ENCODE measurements at places on chromosomes 4 and X. TPM values are rescaled to one million over a fixed set of nuclear protein-coding genes. Genes with fewer than 3 reads are reported as not detected.

Gene GAGE12J
- not detected for polyA plus RNA-seq

DNA sequence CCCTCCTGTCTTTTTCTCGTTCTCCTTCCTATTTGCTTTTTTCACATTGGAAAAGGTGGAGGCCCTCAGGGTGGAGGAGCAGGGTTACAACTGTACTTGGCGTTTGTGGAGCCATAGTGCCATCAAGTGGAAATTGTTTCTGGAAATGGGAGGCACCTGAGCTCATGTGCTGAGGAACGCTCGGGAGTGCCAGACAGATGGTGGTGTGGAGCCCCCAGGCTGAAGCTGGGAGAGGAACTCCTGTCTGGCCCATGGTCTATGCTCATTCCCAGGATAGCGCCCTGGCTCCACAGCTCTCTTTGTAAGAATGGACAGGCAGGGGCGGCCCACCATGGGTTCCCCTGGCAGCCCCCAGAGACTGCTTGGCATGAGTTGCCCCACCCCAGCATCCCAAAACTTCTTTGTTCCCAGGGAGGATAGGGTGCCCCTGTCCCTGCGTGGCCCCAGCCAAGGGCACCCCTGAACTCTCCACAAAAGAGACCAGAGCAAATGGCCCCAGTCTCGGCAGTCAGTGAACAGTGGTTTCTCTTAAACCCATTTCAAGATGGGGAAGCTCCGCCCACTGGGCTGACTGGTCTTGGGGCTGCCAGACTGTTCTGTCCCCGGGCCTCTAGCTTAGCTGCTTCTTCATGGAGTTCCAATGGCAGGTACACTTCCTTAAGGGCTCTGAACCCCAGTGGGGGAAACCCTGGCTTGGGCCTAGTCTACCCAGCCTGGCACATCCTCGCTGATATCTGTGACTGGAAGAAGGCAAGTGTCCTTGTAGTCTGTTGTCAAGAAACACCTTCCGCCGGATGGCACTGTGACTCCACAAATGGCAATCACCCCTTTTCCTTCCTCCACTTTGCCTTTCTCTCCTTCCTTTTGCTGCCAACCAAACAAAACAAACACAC is 70.1 kb downstream of the NBDY start:
- no peak for DNase-seq

DNA sequence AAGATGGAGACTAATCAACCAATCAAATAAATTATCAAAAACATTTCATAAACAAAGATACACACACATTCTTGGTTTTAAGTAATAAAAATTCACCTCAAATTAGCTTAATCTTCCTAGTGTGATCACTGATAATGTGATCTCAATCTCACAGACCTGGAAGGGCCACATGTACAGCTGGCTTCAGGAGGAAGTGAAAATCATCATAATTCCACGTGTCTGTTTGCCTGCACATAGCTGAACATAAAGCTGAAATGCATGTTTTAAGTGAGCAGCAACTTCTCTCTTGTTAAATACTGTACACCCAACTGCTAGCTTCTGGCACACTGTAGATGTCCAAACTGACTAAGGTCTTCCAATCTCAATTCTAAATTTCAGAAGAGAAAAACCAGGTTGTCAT is 53.8 kb downstream of the ARHGAP6 start:
- DNase-seq: no peak

DNA sequence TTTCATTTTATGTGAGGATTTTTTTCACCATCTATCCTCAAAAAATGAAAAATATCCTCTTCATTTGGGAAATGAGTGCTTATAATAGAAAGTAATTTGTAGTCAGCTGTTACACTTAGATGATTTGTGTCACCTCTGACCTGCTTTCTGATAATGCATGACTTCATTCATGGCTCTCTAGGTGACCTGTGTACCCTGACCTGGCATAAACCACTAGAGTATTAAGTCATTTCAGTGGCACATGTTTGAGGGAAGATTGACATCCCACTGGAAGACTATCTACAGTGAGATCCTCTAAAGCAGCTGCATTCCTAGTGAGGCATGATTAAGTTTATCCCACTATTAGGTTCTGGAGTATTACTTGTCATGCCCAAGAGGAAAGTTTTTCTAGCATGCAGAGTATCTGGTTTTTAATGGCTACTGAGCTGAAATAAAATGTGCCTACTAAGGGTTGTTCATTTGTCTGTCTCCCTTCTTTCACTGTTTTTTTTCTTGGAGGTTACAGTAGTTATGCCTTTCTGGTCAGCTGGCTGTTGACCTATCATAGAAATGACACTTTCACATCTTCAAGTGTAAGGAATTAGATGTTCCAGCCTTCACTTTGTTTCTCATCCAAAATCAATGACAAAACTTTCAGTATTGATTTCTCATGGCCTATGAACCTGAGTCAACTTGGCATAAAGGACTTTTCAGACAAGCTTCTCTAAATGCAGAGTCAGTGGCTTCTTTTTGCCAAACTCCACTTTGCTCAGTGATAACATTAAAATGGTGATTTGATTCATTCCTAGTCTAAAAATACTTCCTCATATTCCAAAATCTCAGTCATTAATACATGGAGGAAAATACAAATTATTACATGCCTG is 33.1 kb downstream of the TET2 start:
- DNase-seq: no peak

GRCh38 chr4:48778431-48779094 is 1.5 kb downstream of the FRYL start:
- DNase-seq: no peak

GRCh38 chr4:139957986-139958738 is 195.8 kb downstream of the MAML3 start:
- DNase-seq: no peak

DNA sequence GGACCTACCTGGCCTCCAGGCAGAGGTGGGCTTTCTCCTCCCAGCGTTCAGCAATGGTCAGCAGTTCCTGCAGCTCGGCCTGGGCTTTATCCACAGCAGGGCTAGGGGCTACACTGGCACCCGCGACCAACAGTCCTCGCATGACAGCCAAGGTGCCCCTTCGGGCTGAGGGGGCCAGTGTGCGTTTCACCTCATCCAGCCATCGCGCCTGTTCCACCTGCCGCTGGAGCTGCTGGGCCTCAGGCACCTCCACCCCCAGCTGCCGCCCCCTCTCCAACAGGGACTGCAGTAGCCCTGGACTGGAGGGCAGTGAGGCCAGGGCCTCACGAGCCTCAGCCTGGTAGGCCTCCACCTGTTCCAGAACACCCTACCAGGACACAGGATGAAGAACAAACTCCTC is 28.3 kb downstream of the KDM5C start:
- DNase-seq: no peak

GRCh38 chr4:88010966-88011365 is 3.5 kb downstream of the PKD2 start:
- DNase-seq: no peak

DNA sequence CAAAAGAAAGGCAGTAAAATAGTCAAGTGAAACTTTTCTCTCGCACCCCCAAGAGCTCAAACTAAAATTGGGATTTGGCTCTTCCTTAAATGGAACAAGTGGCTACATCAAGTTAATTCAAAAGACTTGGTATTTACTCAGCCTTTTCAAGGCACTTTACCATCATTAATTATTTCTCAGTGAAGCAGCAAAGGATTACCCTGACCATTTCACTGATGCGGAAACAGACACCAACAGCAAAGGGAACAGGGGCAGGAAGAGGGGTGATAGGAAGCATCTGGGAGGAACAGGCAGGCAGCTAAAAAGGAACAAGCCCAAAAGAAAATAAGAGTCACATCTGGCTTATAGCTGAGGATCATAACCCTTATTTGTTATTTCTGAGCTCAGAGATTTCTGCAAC is 2.7 kb downstream of the SCML2 start:
- no peak for DNase-seq

DNA sequence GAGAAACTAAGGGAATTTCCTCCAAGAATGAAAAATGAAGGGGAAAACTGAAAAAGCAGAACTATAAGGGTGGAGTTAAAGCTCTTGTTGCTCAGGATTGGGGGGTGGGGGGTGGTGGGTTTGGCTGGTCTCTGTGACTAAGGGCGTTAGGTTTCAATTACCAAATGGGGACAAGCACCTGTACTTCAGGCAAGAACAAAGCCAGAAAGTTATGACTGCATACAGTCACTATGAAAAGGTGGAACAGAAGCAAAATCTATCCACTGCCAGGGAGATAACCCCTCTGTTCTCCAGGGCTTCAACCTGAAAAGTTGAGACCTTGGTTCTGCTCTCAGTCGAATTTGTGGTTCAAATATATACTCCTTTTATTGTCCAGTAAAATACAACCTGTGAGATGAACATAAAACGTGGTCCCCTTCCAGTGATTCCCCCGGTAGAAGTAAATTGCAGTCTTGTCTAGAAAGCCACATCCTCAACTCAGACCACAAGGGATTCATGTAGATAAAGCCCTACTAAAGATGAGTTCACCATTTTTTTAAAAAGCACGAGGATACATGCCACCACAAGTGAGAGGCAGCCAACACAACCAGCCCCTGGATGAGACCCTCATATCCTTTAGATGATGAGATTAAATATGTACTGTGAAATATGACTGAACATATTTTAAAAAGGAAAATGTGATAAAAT is 257.1 kb upstream of the RPS6KA3 start:
- DNase-seq: no peak

DNA sequence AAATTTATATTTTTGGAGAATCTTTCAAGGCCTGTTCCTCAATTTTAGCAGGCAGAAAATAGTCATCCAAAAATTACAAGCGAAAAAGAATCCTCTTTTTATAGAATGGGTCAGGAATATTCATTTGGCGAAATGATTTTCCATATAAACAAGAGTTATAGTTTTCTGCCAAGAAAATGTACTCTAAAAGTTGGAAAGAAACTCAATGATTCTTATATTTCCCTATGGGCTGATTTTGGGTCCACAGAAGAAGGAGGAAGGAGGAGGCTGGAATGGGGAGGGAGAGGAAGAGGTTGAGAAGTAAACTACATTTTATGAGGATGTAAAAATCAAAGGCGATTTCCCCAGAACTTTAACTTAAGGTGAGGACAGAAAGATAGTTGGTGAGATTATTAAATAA is 159.3 kb downstream of the DCAF12L1 start:
- no peak for DNase-seq

Gene BBS7
- 30.4 TPM for polyA plus RNA-seq

- no peak for DNase-seq
These were observed 157.6 kb downstream of the HNRNPD start for GRCh38 chr4:82216219-82216618.

Gene UGT2B17
- not detected for polyA plus RNA-seq

DNA sequence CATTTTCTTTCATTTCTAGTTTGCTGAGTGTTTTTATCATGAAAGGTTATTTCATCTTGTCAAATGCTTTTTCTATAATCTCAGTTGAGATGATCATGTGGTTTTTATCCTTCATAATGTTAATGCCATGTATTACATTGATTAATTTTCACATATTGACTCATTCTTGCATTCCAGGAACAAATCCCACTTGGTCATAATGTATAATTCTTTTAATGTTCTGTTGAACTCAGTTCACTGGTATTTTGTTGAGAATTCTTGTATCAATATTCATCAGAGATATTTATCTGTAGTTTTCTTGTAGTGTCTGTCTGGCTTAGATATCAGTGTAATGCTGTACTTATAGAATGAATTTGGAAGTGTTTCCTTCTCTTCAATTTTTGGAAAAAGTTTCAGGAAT is 16.7 kb upstream of the LHFPL1 start:
- DNase-seq: no peak

Gene PDGFRA
- polyA plus RNA-seq: 129 TPM

Gene GIMD1
- not detected for polyA plus RNA-seq

GRCh38 chr4:36533944-36534343 is 252.5 kb downstream of the DTHD1 start:
- DNase-seq: no peak

DNA sequence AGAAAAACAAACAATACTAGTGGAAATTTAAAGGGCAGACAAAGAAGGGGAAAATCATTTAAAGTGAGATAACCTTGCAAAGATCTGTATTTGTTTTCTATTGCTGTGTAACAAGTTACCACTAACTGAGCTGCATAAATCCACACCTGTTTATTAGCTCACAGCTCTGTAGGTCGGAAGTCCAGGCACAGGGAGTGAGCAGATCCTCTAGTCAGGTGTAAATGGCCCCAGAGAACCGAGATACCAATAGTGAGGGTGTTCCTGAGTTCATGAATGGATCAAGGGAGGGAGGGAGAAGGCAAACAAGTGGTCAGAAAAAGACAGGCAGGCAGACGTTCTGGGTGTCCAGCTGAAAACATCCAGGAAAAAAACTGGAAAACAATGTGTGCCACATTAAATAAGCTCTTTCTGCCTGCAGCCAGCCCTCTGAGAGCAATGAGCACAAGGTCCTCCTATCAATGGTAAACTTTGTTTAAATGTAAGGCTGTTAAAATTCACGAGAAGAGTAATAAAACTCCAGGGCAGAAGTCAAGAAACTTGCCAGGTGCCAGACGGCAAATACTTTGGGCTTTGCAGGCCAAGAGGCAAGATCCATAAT is 25.0 kb downstream of the ADGRA3 start:
- DNase-seq: no peak

Gene ZMAT1
- 21.5 TPM for polyA plus RNA-seq

Gene FRMPD3
- 6.9 TPM for polyA plus RNA-seq

Gene F11
- polyA plus RNA-seq: 0.86 TPM

GRCh38 chr4:184762100-184762499 is 28.2 kb upstream of the CENPU start:
- no peak for DNase-seq

DNA sequence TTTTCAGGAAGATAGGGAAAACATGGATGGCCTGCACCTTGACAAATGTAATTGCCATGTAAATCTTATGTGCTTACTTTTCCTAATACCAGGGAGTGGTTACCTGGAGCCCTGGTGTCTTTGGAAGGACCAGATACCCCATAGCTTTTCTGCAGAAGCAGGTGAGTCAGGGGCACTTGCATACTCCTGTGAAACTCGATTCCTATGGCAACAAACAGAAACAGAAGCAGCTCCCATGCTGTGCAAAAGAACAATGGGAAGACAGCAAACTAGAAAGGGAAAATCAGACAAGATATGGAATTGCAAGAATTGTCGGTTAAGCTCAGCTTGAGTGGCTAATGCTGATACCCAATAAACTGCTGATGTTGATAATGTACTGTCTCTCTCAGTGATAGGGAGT is 117.4 kb upstream of the AFF2 start:
- DNase-seq: no peak

DNA sequence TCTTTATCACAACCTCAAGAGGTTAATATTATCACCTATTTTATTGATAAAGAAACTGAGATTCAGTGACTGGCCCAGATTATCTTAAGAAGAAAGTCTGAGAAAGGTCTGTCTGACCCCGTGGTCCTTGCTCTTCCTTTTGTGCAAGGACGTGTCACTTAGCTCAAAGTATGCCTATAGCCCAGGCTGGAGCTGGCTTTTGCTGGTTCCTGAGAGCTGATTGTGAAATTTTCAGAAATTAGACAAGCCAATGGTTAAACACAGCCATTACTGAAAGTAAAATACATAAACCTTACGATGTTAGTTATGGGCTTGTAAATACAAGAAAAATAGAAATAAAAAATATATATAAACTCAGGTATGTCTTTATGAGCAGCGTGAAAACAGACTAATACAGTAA is 70.1 kb downstream of the CHRNA9 start:
- no peak for DNase-seq

Gene PCDH7
- 53.9 TPM for polyA plus RNA-seq

Gene MAGEA11
- polyA plus RNA-seq: not detected

- no peak for DNase-seq
These were observed 289.0 kb upstream of the ADGRL3 start for GRCh38 chr4:60911127-60911526.

Data from left lung (tissue), 14 donors.